ENCODE measurements at places on chromosomes 12 and 14.
A peak's percentile ranks its signal among the peaks of the same experiment; 100 is the strongest.

GRCh38 chr12:47270782-47271664 is 191.3 kb upstream of the AMIGO2 start:
- no peak for DNase-seq

DNA sequence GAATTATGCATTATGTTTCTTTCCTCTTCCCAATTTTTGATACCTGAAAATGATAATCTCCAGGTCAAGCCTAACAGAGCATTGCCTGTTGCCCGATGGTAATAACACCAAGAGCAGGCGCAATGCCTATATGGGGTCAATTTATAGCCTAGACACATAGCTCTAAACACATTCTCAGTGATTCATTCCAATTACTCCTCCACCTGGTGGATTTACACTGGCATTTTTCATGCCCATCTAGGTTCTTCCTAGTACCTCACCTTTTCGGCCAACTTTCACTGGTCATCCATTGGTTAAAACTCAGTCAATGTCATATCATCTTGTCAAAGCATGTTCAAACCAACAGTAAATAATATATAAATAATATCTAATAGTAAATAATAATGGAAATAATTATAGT is 53.1 kb downstream of the EIF2S3B start:
- DNase-seq: no peak

GRCh38 chr14:64760146-64760755 is 56.0 kb downstream of the PLEKHG3 start:
- no peak for DNase-seq

GRCh38 chr12:18811273-18811672 is 73.4 kb downstream of the CAPZA3 start:
- DNase-seq: no peak

DNA sequence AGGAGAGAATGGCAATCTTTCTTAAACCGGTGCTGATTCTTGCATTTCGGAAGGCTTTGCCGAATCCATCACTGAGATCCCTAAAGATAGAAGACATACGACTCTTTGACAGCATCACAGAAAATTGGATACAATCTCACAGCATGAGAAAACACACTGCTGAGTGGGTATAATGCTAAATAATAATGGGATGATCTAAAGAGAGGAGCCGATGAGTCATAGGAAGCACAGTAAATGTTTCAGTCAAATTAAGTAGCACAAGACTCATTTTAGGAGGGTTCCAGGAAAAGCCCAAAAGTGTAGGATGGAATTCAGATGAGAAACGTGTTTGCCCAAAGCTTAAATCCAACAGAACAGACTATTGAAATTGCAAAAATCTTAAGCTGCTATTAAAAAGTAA is 81.7 kb downstream of the CPNE8 start:
- DNase-seq: no peak

DNA sequence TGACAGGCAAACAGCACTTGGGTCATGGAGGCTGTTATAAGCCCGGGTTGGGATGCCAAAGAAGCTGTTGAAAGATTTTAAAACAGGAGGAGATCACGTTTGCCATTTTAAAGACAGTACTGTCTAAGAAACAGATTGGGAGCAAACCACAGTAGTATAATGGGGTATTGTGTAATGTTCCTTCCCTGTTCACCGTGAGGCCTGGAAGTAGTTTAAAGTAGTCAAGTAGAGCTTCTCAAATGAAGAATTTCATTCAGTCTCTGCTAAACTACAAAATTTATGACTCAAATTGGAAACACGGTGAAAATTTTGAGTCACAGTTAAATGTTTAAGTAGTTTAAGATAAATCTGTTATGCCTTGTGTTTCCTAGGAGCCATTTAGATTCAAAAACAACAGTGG is 35.8 kb downstream of the ATP2A2 start:
- DNase-seq: peak; percentile 15
